ENCODE measurements at places on chromosomes 3 and 15.

- no peak for DNase-seq
These were observed 2.9 kb upstream of the RASGRF1 start for GRCh38 chr15:79093352-79093935.

GRCh38 chr3:186461141-186461540 lies 83.0 kb downstream of the CRYGS start:
- peak; percentile 52 for DNase-seq

DNA sequence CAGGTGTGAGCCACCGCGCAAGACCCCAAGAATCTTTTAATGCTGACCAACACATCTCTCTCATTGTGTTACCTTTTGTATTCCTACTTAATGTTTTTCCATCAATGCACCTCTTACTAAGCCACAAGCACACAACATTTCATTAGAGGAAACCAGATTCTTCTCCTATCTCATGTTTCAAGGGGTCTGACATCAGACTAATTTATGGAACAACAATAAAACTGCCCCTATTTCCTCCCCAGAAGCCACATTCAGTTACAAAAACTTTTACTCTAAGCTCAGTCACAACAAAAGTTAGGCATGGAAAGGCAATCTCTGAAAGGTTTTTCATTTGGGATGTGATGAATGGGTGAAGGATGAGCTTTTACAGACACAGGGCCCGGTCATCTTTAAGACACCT lies 251.8 kb downstream of the MAGI1 start:
- DNase-seq = no peak

- no peak for DNase-seq
These were observed 131.9 kb upstream of the STRIT1 start for GRCh38 chr3:155425396-155425795.

DNA sequence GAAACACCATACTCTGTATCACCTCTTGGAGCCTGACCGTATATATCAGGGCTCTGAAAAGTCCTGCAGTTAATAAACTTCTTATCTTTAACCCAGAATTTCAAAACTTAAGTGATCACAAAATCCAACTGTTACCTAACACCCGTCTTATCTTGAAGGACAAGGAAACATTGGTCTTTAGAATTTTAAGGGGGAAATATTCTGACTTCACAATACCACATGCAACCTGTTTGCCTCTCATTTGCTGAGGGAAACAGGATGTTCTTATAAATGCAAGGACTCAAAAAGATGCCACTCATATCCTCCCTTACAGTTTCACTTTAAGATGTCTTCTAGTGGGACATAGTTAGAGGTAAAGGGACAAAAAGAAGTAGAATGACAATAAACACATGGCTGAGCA lies 67.9 kb downstream of the CRTC3 start:
- peak; percentile 25 for DNase-seq

- no peak for DNase-seq
These were observed 3.5 kb upstream of the COL8A1 start for GRCh38 chr3:99634881-99635280.

- no peak for DNase-seq
These were observed 46.8 kb upstream of the RAD18 start for GRCh38 chr3:9009976-9010545.

GRCh38 chr3:3927965-3928364 lies 128.7 kb downstream of the LRRN1 start:
- no peak for DNase-seq

DNA sequence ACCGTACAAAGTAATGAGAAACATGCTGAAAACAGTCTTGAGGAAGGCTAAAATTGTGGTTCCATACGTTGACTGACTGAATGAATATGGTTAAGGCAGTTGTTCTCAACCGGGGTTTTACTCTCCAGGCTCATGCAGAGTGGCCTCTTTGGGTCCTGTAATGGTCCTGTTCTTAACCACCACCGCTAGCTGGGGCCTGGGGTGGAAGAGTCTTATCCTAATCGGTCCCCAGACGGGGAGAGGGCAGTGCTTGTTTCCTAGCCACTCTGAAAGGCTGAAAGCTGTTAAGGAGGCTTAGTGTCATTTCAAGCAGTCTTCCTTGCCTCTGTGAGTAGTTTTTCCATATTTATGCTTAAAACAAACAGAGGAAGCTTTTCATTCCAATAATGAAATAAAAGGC lies 32.0 kb downstream of the SELENOT start:
- peak; percentile 6 for DNase-seq

- DNase-seq = no peak
These were observed 149.5 kb upstream of the MCTP2 start for GRCh38 chr15:94081829-94082228.

Data from NB4 (cell line).